RWPE1 (cell line): ENCODE measurements at places on chromosomes 1 and 21.

GRCh38 chr1:192879406-192879805 lies 70.6 kb downstream of the RGS2 start:
- DNase-seq: no peak

- no peak for DNase-seq
These were observed 25.7 kb downstream of the ERG start for GRCh38 chr21:38472412-38473108.

- DNase-seq: no peak
These were observed 33.3 kb downstream of the TMPRSS15 start for GRCh38 chr21:18370301-18370700.

DNA sequence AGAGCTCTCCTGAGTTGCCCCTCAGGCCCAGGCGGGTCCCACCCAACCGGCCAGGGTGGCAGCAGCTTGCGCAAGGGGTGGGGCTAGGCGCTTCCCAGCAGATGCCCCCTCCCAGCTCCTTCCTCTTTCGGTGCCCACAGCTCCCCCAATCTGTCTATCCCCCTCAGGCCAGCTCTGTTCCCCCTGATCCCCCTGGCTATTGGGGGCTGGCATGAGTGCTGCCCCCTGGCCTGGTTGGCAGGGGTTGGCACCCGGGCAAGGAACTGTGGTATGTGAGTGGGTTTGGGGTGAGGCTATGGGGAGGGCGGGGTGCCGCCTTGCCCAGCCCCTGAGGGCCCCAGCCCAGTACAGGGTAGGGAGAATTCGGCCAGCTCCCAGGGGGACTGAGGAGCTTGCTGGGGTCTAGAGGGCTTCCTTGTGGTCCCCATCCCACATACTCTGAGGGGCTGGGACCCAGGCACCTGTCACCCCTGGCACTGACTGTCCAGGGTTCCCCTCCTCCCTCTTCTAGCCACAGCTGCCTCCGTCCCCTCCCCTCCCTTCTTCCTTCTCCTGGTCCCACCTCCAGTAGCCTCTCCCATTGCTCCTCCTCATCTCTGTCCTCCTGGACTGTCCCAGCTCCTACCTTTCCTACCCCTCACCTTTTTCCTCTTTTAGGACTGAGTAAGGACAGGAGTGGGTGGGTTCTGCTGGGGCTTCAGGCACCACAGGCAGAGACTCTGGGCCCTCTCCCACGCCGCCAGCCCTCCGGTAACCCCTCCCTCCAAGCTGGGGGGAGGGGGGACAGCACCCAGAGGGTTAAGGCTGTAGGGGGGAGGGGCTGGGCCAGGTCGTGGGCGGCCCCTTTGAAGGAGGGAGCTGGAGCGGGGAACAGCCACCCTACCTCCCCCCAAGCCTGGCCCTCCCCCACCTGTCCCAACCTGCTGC lies 5.7 kb downstream of the ZBTB7B start:
- DNase-seq: no peak

- DNase-seq: no peak
These were observed 23.6 kb upstream of the GPR157 start for GRCh38 chr1:9152535-9152934.

- no peak for DNase-seq
These were observed 40.2 kb upstream of the WASF2 start for GRCh38 chr1:27530192-27530591.

GRCh38 chr1:197076585-197076984 lies 9.5 kb upstream of the F13B start:
- DNase-seq: no peak

DNA sequence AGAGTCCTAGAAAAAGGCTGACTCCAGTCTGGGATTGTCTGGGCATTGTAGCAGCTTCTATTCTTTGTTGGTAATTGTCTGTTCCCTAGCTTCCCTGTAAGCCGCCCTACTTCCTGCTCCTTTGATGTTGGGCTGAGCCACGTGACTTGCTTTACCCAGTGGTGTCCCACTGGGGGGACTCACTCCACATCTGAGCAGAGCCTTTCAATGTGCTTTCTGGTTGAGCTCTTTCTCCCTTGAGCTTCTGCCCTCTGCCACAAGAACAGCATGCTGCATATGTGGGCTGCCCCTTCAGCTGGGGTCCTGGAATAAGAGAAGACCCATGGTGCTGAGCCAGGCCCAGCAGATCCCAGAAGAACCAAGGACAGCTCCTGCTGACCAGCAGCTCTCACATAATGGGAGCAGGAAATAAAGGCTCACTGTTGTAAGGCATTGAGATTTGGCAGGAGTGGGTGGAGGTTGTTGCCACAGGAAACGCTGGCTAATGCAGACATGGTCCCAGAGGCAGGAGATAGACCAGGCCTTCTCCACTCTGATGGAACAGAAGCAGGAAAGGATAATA lies 276.3 kb upstream of the GJB5 start:
- DNase-seq: no peak

- no peak for DNase-seq
These were observed 16.6 kb downstream of the EYA3 start for GRCh38 chr1:28071813-28072212.

DNA sequence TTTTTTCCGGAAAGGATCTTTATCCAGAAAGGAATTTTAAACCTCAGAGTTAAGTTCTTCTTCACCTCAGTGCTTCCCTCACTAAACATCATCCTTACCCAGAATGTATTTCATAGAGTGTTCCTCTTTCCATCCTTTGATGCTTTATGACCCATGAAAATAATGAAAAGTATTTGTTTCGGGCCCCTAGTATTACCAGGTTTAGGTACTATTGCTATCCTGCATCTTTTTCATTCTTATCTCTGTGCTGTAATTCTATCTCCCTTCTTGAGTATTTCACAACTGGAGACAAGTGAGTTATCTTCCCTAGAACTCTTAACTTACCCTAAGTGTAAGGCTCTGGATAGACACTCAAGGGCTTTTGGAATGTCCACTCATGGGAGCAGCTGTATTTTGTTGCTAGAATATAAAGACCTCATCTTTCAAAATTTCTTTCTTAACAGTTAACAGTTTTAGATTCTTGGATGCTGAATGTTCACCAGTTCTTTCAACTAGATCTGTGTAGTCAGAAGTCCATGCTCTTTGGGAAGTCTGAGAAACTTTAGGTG lies 26.2 kb downstream of the UCK2 start:
- no peak for DNase-seq

DNA sequence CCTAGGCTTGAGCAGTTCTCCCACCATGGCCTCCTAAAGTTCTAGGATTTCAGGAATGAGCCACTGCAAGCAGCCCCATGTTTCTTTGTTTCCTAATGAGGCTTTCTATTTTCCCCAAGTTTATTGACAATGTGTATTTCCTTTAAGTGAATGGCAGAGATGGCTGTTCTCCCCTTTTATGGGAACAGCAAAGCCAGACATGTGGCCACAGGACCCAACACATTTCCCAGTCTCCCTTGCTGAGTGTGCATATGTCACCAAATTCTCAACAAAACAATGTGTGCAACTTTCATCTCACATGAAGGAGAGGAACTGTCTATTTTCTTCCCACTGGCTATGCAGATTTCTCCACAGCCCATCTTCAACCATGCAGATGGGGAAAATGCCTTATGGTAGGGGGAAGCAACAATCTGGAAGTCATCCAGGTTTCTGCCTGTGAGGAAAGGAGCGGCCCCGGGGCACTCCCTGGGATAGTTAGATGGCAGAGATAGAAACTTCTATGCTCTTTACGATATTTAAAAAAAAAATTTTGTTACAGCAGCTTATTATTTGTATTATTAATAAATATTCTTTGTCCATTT lies 28.6 kb upstream of the MAP10 start:
- no peak for DNase-seq

- no peak for DNase-seq
These were observed 78.4 kb upstream of the RGS21 start for GRCh38 chr1:192238421-192238820.

DNA sequence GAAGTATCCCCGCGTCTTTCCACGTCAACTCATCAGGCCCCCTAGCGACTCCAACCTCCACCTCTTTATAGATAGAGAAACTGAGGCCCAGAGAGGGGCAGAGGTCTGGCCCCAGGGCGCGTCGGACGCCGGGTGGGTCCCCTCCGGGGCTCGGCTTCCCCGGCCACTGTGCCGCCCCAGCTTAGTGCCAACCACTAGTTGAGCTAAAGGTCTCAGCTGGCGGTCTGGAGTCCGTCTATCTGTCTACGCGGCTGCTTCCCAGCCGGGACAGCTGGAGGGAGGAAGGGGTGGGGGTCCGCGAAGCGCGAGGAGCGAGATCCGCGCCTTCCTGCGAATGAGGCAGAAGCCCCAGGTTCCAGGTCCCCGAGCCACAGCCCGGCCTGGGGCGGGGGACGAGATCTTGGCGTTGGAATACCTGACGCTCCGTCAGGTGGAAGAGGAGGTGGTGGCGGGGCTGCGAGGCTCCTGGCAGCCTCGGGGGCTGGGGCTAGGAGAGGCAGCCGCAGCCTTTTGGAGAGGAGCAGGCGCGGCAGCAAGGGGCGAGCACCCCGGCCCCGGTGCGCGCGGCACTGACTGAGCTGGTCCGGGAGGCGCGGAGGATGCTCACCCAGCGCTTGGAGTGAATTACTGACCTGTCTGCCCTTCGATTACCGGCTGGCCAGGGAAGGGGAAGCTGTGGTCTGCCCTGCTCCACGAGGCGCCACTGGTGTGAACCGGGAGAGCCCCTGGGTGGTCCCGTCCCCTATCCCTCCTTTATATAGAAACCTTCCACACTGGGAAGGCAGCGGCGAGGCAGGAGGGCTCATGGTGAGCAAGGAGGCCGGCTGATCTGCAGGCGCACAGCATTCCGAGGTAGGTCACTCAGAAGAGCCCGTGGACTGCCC lies 937 bp downstream of the PODN start:
- no peak for DNase-seq

DNA sequence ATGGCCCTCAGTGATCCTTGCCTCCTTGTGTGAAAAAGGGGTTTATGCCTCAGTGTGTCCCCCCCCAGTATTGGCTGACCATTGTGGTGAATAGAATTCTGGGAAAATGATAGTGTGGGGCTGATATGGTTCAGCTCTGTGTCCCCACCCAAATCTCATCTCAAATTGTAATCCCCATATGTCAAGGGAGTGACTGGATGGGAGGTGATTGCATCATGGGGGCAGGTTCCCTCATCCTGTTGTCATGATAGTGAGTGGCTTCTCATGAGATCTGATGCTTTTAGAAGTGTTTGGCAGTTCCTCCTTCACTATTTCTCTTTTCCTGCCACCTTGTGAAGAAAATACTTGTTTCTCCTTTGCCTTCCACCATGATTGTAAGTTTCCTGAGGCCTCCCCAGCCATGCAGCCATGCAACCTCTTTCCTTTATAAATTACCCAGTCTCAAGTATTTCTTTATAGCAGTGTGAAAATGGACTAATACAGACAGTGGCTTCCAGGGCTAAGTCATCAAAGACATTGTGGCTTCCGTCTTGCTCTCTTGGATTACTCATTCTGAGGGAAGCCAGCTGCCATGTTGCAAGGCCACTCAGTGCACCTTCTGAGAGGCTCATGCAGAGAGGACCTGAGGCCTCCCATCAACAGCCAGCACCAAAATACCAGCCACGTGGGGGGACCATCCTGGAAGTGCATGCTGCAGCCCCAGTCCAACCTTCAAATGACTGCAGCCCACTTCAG lies 40.6 kb upstream of the SOD1 start:
- DNase-seq: no peak

- no peak for DNase-seq
These were observed 1605.3 kb downstream of the BRINP3 start for GRCh38 chr1:188872376-188872775.

DNA sequence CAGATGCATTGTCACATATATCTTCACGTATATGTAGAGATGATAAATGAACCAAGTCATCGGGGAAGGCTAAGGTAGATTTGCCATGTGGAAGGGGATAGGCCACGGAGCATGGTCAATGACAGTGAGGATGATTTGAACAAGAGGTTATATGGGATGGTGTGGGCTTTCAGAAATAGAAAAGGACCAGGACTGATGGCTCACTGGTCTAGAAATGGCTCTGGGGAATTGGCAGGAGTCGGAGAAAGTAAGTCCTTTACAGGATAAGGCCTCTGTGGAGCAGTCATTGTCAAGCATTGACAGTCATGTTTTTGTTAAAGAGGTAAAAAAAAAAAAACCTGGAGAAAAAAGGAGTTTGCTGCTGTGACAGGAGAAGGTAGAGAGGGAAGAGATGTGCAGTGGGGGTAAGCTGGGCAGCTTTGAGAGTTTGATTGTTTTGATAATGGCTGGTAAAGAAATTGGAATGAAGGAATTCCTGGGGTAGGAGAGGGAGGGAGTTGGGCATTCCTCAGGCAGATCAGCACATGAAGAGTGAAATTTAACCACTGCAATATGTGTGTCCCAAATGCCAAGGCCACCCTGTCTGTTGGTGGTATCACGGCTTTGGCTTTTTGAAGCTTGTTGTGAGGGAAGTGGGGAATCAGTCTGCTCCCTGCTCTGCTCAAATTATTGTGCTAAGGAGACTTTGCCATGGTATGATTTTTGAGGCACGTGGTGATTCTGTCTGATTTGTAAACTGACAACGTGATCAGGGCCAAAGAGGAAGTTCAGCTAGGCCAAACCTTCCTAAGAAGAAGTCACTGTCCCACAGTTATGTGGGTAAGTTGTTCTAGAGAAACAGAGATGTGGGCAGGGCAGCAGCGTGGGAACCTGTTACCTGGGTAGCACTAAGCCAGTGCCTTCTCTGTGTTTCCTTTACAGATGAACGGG lies 26.0 kb downstream of the MACF1 start:
- DNase-seq: no peak

DNA sequence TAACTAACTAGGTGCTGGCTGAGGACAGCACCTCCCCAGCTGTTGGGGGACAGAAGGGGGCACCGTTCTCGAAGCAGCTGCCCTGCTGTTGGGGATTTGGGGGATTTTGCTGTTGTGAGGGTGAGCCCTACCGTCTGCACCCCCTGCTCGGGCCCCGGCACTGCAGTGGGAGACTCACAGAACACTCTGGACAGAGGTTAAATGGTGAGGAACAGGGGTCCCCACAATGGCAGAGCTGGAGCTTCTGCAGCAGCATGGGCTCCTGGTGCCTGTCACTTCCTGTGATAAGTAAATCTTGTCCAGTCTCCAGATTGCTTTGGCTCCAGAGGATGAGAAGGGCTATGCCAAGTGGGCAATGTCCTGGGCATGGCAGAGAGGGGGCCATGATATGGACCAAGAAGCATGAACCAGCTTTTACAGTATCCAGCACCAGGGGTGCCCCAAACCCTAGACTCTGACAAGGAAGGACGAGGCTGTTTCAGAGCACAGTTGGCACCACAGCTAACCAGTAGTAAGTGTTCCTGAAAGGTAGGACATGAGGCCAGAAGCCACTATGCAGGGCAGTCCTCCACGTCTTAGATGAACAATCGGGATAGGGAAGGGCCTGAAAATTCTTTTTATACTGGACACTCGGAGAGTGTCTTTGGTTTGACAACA lies 365.1 kb upstream of the VAMP3 start:
- no peak for DNase-seq

DNA sequence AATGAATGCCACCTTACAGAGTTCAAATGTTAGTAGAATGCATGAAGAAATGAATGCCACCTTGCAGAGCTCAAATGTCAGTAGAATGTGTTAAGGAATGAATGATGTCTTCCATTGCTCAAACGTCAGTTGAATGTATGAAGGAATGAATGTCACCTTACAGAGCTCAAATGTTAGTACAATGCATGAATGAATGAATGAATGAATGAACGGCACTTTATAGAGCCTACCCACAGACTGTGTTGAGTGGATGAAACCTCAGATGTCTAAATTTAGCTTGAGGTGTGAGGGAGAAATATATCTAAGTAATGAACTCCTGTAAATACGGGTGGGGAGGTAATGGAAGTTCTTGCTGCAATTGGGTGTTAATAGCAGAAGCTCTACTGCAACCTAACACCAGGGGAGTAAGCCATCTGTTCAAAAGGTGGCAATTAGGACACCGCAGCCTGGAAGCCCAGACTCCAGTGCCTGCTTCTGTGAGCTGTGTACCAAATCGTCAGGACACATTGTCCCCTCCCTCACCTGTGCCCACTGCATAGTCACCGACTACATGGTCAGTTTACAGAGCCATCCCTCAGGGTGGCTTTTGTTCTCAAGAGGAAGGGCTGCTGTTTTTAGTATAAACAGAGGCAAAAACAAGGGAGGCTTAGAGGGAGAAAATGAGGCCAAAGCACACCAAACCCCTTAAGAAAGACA lies 26.7 kb downstream of the SUSD4 start:
- DNase-seq: no peak
